Heart left ventricle (tissue), 16 donors: ENCODE measurements at places on chromosomes 5 and 9. TPM values are rescaled to one million over a fixed set of nuclear protein-coding genes. Genes with fewer than 3 reads are reported as not detected.
A peak's percentile ranks its signal among the peaks of the same experiment; 100 is the strongest.

Gene SOWAHA
- total RNA-seq, result 0.38 TPM

Gene TTC23L
- not detected for total RNA-seq

Gene CYLC2
- total RNA-seq, result not detected

Gene GRXCR2
- total RNA-seq, result not detected

Gene MARCOL
- total RNA-seq, result not detected

Gene MAMDC2
- total RNA-seq, result 4.1 TPM

DNA sequence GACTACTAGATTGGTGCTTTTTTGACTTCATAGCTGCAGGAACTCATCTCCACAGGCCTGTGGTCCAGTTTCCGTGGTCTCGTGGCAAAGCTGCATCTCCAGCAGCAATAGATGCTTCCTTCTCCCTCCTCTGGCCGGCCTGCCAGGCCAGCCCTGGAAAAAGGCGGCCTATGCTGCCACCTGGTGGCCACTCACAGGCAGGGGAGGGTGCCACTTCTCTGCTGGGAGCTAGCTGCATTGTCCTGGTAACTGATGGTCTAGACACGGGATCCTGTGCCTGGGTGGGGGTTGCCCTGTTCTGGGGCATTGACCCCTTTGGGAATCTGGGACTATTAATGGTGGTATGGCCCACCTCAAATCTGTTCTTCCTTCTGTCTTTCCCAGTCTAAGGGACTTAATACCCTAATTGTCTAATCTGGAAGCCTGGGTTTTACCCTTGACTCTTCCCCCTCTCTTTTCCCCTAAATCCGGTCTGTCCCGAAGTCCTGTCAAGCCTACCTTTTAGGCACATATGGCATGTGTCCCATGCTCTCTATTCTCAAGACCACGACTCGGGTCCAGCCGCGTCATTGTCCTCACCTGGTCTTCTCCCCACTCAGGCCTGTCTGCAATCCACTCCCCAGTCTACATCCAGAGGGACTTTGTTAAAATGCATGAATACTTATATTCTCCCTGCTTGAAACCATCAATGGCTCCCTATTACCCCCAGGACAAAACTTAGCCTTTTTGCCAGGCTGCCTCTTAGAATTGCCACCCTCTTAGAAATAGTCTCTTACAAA, 20.1 kb upstream of the PTGS1 start:
- peak; percentile 76 for DNase-seq

GRCh38 chr9:128733256-128733655, 9.3 kb upstream of the ZDHHC12 start:
- peak; percentile 75 for DNase-seq

DNA sequence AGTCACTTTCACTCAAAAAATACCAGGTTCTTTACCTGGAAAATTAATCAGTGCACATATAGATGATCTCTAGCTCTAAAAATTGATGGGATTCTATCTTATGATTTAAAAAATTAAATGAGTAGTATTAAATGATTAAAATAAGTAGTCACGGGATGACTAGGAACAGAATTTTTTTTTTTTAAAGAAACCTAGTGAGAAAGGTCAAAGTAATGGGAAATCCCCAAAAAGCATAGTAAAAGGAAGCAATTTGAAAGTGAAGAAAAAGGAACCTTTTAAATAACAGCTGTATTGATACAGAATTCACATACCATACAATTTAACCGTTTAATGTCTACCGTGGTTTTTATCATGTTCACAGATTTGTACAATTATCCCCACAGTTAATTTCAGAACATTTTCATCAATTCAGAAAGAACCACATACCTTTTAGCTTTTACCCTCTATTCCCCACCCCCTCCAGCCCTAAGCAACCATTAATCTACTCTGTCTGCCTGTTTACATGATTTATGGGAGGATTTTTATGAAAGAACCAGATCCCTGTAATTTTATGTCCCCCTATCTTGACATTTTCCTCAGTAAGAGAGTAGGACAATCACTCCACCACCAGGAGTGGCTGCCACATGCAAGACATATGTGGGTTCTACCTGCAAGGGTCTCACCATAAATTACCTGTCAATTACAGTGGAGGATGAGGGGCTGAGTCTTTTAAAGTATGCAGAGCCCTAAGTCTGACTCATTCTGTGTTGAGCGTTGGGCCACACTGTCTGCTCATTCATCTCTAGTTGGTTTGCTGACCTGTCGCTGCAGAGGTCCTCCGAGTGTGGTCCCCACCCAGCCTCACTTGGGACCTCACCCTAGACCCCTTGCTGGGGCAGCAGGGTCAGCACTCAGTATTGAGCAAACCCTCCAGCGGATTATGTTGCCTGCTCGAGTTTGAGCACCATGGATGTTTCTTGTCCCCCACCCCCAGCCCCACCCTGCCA, 16.0 kb downstream of the ANKRD33B start:
- DNase-seq, result no peak

GRCh38 chr9:68844631-68845612, 139.9 kb downstream of the PIP5K1B start:
- DNase-seq, result peak; percentile 48

DNA sequence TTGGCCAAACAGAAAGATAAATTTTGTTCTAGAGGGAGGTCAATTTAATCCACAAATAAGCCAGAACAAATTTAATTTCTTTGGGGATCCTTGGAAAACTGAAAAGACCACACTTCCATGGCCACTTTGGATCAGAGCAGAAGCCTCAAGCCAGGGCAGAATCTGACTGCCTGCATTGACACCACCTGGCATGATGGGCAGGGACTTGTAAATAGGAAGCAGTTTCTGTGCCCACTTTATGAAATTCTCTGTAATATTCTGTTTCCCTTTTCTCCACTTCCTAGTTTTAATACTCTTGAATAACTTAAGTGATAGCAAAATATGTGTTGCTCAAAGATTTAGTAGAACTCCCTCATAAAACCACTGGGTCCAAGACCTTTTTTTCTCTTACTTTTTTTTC, 6.7 kb upstream of the TMEM252 start:
- DNase-seq, result peak; percentile 40

GRCh38 chr5:42614509-42614908, 142.1 kb upstream of the CCDC152 start:
- DNase-seq, result no peak

- DNase-seq, result no peak
Measured at GRCh38 chr9:132077881-132078698, 1.6 kb downstream of the MED27 start.

- DNase-seq, result no peak
Measured at GRCh38 chr5:2158109-2158508, 275.4 kb upstream of the IRX4 start.

DNA sequence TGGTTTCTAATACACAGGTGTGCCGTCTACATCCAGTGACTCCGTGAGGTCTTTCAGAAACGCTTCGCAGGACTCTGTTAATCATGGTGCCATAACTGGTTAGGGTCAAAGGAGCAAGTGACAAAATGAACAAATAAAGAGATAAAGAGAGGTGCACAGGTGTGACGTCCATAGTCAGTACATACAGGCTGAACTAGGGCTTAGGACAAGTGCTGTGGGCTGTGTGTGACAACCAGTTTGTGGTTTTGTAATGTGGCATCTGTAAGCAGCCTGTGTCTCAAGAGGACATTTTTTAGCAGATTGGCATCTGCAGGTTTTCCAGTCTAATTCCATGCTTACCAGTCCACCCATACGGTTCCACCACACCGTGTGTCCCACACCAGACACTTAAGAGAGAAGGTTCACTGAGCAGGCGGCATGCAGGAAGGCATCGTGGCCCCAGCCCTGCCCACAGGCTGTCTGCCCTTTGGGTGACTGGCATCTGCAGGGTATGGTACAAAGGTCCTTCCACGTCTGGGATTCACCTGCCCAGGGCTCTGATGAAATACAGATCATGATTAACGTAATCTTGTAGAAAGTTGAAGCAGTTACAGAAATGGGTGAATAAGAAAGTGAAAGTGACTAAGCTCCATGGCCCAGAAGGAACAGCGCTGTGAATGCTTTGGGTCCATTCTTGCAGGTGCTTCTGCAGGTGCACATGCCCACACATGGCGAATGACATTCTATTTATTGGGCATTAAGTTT, 26.9 kb downstream of the SRD5A1 start:
- DNase-seq, result no peak

- DNase-seq, result no peak
Measured at GRCh38 chr5:146441896-146442295, 5.2 kb upstream of the TCERG1 start.

DNA sequence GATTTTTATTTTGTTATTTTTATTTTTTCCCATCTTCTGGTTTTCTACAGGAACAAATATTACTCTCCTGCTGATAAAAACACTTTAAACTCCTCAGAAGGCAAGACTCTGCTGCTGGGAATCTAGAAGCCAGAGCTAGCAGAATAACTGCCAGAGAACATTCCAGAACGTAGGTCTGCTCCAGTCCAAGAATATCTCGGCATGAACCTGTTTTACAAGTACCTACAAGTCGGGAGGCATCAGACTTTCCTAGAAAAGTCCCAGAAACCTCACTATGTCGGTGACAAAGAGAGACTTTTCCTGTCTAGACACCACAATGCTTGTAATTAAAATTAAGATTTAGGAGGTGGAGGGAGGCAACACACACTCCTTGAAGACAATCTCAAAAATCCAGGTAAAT, 41.4 kb downstream of the FABP6 start:
- no peak for DNase-seq

- DNase-seq, result no peak
Measured at GRCh38 chr9:37056046-37056920, 22.2 kb upstream of the PAX5 start.

DNA sequence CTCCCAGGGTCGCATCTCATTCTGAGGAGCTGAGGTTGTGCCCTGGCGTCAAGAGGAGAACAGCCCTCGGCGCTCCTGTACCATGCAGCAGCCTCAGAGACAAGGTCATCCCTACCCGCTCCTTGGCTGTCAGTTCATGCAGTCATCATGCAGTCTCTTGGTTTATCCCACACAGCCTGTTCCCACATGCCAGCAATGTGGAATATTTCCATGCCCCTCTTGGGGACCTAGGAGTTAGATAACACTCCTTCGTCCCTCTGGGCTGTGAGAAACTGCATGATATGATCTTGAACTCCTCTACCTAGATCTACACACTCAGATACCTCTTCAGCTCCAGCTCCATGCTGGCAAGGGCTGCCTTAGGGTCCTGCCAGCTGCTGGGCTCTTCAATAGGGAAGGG, 97.6 kb downstream of the BOD1 start:
- DNase-seq, result no peak

- no peak for DNase-seq
Measured at GRCh38 chr5:31161781-31162181, 31.7 kb upstream of the CDH6 start.
